ENCODE measurements at places on chromosomes 1 and 21. TPM values are rescaled to one million over a fixed set of nuclear protein-coding genes. Genes with fewer than 3 reads are reported as not detected.

GRCh38 chr1:93907718-93908117 lies 1.5 kb downstream of the GCLM start:
- DNase-seq: no peak

GRCh38 chr1:19091196-19091953 lies 118.7 kb downstream of the UBR4 start:
- DNase-seq: no peak

- DNase-seq: no peak
These were observed 578.5 kb upstream of the ZP4 start for GRCh38 chr1:238469146-238469631.

DNA sequence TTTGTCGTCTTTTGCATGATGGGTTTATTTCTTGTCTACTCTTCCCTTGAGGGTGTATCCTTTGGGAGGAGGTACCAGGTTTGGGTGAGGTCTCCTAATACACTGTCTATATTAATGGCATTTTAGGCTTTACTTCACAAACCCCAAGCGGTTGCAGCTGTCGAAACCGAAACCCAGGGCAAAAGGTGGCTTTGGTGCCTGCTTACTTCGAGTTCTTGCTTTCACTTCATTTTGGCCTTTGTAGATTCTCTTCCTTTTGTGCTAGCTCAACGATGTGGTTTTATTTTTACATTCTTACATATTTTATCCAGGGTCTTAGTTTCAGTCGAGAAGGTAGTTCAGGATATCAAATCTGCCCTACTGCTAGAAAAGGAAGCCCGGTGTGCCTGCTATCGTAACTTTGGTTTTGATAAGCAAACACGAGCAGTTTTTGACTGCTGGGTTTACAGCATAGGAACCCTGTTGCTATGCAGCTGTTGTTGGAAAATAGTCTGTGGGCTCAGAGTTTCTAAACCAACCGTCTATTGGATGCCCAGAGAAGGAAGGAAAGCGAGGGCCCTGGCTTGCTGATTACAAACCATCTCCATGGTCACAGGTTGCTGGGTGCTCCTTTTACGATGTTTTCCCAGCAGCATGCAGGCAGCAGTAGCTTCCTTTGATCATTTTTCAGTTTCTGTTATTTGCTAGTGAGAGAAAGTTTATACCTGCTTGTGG lies 9.8 kb upstream of the TSPAN2 start:
- no peak for DNase-seq

- DNase-seq: no peak
These were observed 244.6 kb upstream of the NEGR1 start for GRCh38 chr1:72526926-72527325.

- peak; percentile 41 for DNase-seq
These were observed 741 bp downstream of the RGS2 start for GRCh38 chr1:192809307-192810252.

- peak; percentile 97 for DNase-seq
These were observed at the start of gene IFT25 for GRCh38 chr1:53945433-53946251. IFT25 (minus strand) TSS chr1:53945699; CDS start chr1:53940082, 5,617 bp downstream.

DNA sequence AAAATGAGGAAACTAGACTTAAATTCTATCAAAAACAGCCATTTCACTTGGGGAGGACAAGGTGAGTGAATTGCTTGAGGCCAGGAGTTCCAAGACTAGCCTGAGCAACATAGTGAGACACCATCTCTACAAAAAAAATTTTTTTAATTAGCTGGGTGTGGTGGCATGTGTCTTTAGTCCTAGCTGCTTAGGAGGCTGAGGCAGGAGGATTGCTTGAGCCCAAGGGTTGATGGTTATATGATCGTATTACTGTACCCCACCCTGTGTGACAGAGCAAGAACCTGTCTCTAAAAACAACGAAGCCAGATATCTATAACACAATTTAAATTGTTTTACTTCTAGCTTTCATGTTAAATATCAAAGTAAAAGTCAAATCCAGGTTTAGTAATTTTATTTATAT lies 126.1 kb upstream of the HP1BP3 start:
- no peak for DNase-seq

DNA sequence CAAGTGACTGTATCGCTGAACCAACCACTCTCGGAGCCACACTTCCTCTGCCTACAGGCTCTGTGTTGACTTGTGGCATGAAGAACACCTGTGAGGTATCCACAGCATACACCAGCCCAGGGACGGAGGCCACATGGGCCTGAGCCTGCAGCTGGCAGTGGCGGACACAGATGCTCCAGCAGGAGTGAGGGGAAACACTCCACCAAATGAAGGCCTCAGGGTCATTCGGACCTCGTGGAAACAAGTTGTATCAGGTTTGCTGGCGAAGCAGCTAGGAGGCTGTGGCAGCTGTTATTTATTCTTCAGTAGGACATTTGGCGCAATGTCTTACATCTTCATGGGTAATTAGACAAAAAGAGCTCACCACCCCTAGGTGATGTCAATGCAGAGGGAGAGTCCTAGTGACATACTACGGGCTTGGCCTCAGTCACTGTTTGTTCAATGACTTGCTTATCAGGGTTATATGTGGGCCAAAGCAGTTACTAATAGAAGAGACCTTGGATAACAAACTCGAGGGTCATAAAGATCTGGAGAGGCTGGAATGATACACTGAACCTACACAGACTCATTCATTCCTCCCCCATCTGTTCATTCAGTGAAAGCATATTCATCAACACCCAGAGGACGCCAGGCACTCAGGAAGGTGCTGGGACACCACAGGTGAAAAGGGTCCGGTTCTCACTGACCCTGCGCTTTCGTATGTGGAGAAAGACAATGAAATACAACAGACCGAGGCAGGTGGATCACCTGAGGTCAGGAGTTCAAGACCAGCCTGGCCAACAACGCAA lies 11.6 kb upstream of the ETS2 start:
- no peak for DNase-seq

DNA sequence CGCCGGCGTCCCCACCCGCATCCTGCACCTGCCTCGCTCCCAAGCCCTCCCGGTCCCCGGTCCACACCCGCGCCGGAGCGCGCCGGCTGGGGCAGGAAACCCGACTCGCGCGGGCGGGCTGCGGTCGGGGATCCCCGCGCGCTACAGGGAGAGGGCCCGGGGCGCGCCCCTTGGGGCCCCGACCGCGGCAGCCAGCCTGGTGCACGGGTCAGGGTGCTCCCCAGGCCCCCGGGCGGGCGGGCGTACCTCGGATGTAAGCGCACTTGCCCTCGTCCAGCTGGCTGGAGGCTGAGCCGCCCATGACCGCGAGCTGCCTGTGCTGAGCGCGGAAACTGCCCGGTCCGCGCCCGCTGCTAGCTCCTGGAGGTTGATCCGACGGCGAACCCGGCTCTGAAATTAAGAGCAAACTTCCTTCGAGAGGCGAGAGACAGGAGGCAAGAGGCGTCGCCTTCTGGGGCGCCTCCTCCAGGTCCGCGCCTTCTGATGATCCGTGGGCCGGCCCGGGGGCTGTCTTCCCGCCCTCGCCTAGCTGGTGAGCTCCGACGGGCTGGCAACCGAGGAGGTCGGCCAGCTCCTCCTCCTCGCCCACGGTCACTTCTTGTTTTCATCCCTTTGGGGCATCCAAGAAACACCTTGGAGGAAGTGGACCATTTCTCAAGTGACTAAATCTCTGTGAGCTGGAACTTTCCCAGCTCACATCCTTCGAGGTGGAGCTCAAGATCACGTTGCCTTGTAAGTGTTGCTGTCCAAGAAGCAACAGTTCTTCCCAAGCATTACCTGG lies at the start of gene NIBAN1:
Gene NIBAN1 (minus strand): TSS at position 453 of the 781 bp plus-strand sequence. CDS start 152 bp downstream, at position 301.
- DNase-seq: peak; percentile 47

DNA sequence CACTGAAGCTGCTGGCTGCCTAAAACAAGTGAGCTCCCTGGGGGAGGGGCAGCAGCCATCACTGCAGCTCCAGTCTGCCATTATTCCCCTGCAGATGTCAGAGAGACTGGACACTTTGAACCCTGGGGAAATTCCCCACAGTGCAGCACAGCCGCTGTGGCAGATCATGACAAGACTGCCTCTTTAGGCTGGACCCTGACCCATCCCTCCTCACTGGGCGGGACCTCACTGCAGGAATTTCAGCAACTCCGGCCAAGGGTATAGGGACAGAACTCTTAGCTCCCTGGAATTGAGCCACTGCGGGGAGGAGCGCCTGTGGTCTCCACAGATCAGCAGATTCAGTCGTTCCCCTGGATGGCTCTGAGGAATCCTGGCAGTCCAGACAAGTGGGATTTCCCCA lies 964.6 kb downstream of the BRINP3 start:
- DNase-seq: no peak

GRCh38 chr21:43354666-43355065 lies 72.3 kb downstream of the SIK1 start:
- DNase-seq: no peak

- no peak for DNase-seq
These were observed 6.1 kb downstream of the PARK7 start for GRCh38 chr1:7967651-7968050.

DNA sequence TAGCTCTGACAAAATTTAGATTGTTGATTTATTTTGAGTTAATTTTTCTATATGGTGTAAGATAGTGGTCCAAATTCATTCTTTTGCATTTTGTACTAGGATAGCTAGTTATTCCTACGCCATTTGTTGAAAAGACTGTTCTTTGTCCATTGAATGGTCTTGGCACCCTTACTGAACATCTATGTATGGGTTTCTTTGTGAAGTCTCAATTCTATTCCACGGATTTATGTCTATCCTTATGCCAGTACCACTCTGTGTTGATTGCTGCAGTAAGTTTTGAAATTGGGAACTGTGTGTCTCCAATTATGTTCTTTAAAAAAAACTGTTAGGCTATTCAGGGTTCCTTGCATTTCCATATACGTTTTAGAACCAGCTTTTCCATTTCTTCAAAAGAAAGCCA lies 145.7 kb downstream of the ZNF644 start:
- DNase-seq: no peak

GRCh38 chr1:6462412-6463119 lies 3.4 kb downstream of the TNFRSF25 start:
- no peak for DNase-seq

GRCh38 chr1:181140891-181141290 lies 52.4 kb downstream of the IER5 start:
- no peak for DNase-seq

GRCh38 chr1:42866549-42866948 lies 20.1 kb downstream of the ZNF691 start:
- no peak for DNase-seq

DNA sequence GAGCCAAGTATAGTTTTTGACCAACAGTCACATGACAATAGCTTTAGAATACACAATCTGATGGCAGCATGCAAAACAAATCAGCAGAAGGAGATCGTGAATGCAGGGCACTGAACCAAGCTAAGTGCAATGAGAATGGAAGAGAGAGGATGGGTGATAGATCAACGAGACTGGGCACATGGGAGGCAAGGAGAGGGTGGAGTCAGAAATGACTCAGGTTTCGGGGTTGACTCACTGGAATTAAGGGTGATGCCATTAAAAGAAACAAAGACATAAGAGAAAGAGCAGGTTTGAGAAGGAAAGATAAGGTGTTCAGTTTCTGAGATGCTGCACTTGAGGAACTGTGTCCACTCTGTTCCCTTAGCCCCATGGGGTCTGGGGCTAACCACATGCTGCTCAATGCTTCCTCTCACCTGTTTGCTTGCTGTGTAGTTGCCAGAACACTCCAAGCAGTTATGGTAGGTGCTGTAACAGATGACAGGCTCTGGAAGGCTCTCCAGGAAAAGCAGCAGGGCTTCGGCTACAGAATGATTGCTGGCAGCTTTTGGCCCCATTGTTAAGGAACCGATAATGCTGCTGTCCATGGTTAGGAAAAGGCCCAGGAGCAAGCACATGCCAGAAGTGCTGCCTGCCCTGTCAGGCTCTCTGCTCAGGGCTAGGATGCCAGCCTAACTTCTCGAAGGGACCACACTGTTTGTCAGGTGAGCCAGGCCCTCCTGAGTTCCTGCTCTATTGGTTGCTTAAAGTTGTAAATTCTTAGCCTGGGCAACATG lies 6.1 kb upstream of the MTF1 start:
- no peak for DNase-seq

GRCh38 chr1:217524787-217525520 lies 105.9 kb downstream of the GPATCH2 start:
- no peak for DNase-seq

- no peak for DNase-seq
These were observed 4.8 kb upstream of the CRYBG2 start for GRCh38 chr1:26358411-26359384.

DNA sequence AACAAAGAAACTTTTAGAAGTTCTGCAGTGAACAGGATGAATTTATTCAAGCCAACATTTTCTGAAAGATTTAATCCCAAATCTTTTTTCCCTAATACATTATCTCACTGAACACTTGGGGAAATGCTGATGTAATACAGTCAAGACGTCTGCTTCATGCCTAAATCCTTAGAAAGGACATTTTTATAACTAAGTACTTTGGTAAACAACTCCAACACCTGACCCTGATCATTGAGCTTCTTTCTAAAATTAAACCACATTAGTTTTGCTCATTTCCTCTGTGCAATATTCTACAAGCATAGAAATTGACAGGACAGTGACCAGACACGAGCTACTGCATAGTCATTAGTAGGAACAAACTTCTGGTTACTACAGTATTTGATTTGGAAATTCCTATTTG lies 183.5 kb downstream of the TPR start:
- DNase-seq: no peak

- DNase-seq: no peak
These were observed 204.9 kb downstream of the TBX15 start for GRCh38 chr1:118783095-118783758.

ARPC5 gene
- total RNA-seq: 102 TPM

KRTAP21-2 gene
- not detected for total RNA-seq

RAB25 gene
- not detected for total RNA-seq

ANKRD65 gene
- 32.6 TPM for total RNA-seq

RHOU gene
- total RNA-seq: 24.5 TPM

TMOD4 gene
- not detected for total RNA-seq

ZBED6 gene
- total RNA-seq: 31.4 TPM

NKAIN1 gene
- total RNA-seq: not detected

ETV3L gene
- total RNA-seq: not detected

HEYL gene
- total RNA-seq: 19.2 TPM

AK5 gene
- total RNA-seq: 16.7 TPM

MARK1 gene
- 12.9 TPM for total RNA-seq

PPM1J gene
- total RNA-seq: 1.3 TPM

SYT2 gene
- total RNA-seq: not detected

CELA3B gene
- total RNA-seq: 2.3 TPM

CD5L gene
- total RNA-seq: not detected

ZCCHC17 gene
- total RNA-seq: 30.4 TPM

All from tibial nerve (tissue), 4 donors.